ENCODE measurements at places on chromosomes 7 and 10.

GRCh38 chr10:17381502-17382142 is 72.8 kb downstream of the ST8SIA6 start:
- H3K4me3 ChIP-seq: no peak overlapping the region
- H3K27me3 ChIP-seq: no peaks in the 10 kb centered on the region
- no peaks in the 10 kb centered on the region for H3K36me3 ChIP-seq
- H3K27ac ChIP-seq: no peak overlapping the region

- DNase-seq: no peak
- H3K27ac ChIP-seq: no peak overlapping the region
Measured at GRCh38 chr7:27941522-27941921, 201.6 kb downstream of the TAX1BP1 start.

- H3K4me1 ChIP-seq: no peaks in the 10 kb centered on the region
- no peaks in the 10 kb centered on the region for H3K36me3 ChIP-seq
- H3K27me3 ChIP-seq: no peaks in the 10 kb centered on the region
- peak; percentile 94 for DNase-seq
Measured at GRCh38 chr7:26667514-26668133, 196.8 kb downstream of the SKAP2 start.

DNA sequence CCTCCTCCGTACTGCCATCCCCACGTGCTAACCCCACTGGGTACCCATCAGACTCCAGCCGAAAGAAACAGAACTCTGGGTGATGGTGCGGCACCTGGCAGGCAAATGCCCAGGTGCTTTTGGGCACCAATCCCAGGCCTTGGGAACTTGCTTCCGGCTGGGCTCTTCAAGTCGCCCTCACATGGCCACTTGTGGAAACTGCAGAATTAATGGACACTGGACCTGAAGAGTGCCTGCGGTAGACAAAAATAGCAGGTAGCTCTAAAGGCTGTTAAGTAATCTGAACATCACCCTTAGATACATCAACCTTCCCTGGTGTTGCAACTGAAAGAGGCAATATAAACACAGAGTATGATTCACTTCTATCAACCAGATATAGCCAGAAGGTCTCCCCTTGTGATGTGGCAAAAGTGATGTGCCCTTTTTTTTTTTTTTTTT is 644.4 kb downstream of the GRM8 start:
- no peaks in the 10 kb centered on the region for H3K27me3 ChIP-seq
- H3K4me1 ChIP-seq: no peaks in the 10 kb centered on the region
- no peak overlapping the region for H3K27ac ChIP-seq

Measured in iPS DF 6.9 (cell line).